ENCODE measurements at places on chromosomes 2 and 18. TPM values are rescaled to one million over a fixed set of nuclear protein-coding genes. Genes with fewer than 3 reads are reported as not detected.

Gene SERPINB7
- 59.1 TPM for total RNA-seq

Gene SKOR2
- not detected for total RNA-seq

Gene TXNDC2
- total RNA-seq = not detected

Gene ALLC
- total RNA-seq = not detected

Gene TUBA4B
- total RNA-seq = not detected

Gene MAPK4
- not detected for total RNA-seq

Data from airway epithelial cell (primary cell).